CD4-positive, CD25-positive, alpha-beta regulatory T cell (primary cell): ENCODE measurements at places on chromosomes 1 and 21. TPM values are rescaled to one million over a fixed set of nuclear protein-coding genes. Genes with fewer than 3 reads are reported as not detected.

Gene GJA8
- not detected for polyA plus RNA-seq

Gene TMEM240
- polyA plus RNA-seq: not detected

Gene DISP1
- 1.3 TPM for polyA plus RNA-seq

Gene CHIA
- polyA plus RNA-seq: not detected

Gene TSPAN2
- 1.7 TPM for polyA plus RNA-seq

Gene ANGPTL3
- not detected for polyA plus RNA-seq

Gene IGSF3
- polyA plus RNA-seq: 0.14 TPM

Gene HSPA13
- polyA plus RNA-seq: 11.5 TPM

Gene NBPF8
- 2.1 TPM for polyA plus RNA-seq

GRCh38 chr1:20358761-20359263, 68.1 kb downstream of the VWA5B1 start:
- H3K4me3 ChIP-seq: no peak overlapping the region
- no peaks in the 10 kb centered on the region for H3K36me3 ChIP-seq
- peaks cover 3% of the 10 kb centered on the region for H3K27me3 ChIP-seq
- H3K27ac ChIP-seq: no peak overlapping the region
- H3K4me1 ChIP-seq: no peaks in the 10 kb centered on the region
- no peak for DNase-seq

GRCh38 chr1:88463401-88463985, 220.6 kb upstream of the PKN2 start:
- DNase-seq: no peak
- peaks cover 11% of the 10 kb centered on the region for H3K27me3 ChIP-seq
- H3K4me1 ChIP-seq: no peaks in the 10 kb centered on the region
- no peaks in the 10 kb centered on the region for H3K36me3 ChIP-seq
- H3K27ac ChIP-seq: no peak overlapping the region

DNA sequence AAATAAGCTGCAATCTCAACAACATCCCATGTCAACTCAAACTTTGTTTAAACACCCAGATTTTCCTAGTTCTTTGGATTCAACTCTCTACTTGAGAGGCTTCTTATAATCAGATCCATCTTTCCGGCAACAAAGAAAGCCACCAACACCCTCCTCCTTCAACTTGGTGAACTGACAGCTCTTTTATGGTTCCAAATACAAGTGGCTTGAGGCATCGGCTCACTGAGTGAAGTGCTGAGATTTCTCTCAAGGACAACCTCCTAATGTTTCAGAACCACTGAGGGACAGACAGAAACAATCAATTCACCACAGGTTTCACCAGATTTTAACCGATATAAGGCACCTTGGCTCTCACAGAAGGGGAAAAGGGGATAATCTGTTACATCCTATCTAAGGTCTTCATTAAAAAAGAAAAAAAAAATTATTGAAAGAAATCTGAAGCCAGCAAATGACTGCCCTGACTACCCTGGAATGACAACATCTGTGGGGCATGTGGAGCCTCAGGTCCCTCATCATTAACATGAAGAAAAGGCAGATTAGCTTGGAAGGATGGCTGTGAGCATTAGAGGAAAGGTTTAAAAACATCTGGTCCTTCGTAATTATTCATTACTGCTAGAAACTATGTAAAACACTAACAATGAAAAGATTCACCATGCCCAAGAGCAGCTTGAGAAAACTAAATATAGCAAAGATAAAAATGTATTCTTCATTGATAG, 50.9 kb downstream of the PTPN14 start:
- no peak for DNase-seq
- H3K36me3 ChIP-seq: no peaks in the 10 kb centered on the region

- no peak overlapping the region for H3K27ac ChIP-seq
- H3K4me3 ChIP-seq: no peak overlapping the region
- no peak for DNase-seq
- no peaks in the 10 kb centered on the region for H3K27me3 ChIP-seq
- no peaks in the 10 kb centered on the region for H3K4me1 ChIP-seq
- H3K36me3 ChIP-seq: no peaks in the 10 kb centered on the region
These were observed 155.4 kb upstream of the C1orf174 start for GRCh38 chr1:4055294-4055967.

GRCh38 chr1:224375059-224375458, 18.4 kb downstream of the CNIH4 start:
- no peaks in the 10 kb centered on the region for H3K27me3 ChIP-seq
- peaks cover 29% of the 10 kb centered on the region for H3K4me1 ChIP-seq
- H3K4me3 ChIP-seq: no peak overlapping the region

- H3K4me3 ChIP-seq: no peak overlapping the region
- DNase-seq: no peak
- no peak overlapping the region for H3K27ac ChIP-seq
- peaks cover 2% of the 10 kb centered on the region for H3K27me3 ChIP-seq
- H3K4me1 ChIP-seq: no peaks in the 10 kb centered on the region
These were observed 470.2 kb downstream of the CAMTA1 start for GRCh38 chr1:7255303-7256058.

DNA sequence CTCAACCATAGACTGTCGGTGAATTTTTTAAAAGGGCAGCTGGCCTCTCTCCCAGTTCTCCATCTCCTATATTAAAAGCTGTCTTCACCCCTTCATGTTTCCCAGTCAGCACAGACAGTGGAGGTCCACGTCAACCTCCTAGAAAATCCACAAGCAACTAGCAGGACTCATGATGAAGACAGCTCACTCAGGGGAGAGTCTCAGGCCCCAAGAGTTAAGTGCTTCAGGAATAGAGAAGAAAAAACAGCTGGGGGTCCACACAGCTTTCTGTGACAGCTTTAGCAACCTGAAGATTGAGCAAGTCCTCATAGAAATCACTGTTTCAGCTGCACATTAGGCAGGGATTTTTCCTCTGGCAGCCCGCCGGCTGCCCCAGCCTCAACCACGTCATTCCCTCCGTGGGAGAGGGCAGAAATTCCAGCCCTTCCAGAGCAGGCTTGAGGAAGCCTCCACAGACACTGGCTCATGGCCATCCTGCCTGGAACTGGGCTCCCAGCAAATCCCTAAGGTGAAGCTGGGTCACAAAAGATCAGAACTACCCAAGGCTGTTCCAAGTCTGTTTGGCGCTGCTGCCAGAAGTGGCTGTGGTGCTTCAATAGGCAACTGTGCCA, 15.2 kb downstream of the GPR161 start:
- no peak overlapping the region for H3K4me3 ChIP-seq
- H3K36me3 ChIP-seq: no peaks in the 10 kb centered on the region
- no peak overlapping the region for H3K27ac ChIP-seq
- H3K4me1 ChIP-seq: no peaks in the 10 kb centered on the region
- DNase-seq: no peak

GRCh38 chr1:180178511-180179161, 24.0 kb downstream of the QSOX1 start:
- no peaks in the 10 kb centered on the region for H3K4me1 ChIP-seq
- peak; percentile 62 for DNase-seq

DNA sequence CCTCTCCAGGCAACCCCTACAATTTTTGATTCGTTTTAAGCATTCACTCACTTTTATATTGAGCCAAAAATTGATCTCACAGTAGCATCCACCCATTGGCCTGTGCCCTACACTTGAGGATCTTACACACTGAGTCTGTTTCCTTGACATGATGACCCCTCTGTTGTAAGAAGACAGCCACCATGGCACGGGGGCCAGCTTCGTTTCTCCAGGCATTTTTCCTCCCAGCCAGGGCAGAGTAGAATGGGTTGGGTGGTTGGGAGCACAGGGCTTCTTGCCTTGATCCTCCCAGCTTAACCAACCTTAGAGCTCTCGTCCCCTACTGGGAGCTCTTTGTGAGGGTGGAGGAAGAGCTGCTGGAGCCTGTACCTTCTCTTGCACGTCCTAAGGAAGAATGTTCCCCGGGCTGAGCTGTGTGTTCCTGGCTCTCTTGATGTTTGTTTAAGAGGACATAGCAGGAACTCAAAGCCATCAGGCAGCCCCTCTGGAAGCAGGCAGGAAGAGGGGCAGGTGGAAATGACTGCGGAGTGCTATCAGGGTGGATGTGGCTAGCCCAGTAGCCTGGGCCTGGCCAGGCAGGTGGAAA, 213.2 kb upstream of the TMEM51 start:
- H3K36me3 ChIP-seq: no peaks in the 10 kb centered on the region
- no peak overlapping the region for H3K27ac ChIP-seq
- no peak overlapping the region for H3K4me3 ChIP-seq
- no peaks in the 10 kb centered on the region for H3K27me3 ChIP-seq
- DNase-seq: no peak

DNA sequence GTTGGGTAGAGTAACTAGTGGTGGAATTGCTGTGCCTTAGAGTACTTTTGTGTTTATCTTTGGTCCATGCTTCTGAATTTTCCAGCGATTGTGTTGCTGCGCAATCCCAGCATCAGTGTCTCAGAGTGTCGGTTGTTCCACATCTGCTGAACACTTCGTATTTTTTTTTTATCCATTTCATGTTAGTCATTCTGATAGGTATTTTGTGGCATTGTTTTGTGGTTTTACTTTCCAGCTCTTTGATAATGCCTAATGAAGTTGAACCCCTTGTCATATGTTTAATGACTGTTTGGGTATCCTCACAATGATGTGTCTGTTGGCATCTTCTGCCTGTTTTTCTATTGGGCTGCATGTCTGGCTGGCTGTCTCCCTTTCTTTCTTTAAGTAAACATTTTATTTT, 13.6 kb downstream of the TUFT1 start:
- no peak for DNase-seq
- no peak overlapping the region for H3K27ac ChIP-seq
- no peak overlapping the region for H3K4me3 ChIP-seq
- H3K36me3 ChIP-seq: no peaks in the 10 kb centered on the region
- H3K4me1 ChIP-seq: no peaks in the 10 kb centered on the region

DNA sequence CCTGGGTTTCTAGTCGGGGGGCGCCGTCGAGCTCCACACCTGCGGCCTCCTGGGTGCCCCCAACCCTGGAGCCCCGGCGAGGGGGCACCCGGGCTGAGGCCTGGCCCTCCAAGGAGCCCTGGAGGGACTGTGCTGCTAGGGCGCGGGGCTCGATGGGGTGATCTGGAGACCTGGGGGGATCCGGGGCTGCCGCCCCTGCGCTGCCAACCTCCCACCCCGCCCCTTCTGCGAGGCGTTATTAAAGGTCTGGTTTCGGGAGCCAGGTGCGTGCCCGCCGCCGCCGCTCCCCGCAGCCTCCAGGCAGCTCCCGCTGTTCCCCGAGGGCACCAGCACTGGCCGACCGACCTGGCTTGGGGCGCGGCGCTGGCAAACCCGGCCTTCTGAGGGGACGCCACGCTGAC, 746 bp upstream of the POFUT2 start:
- H3K36me3 ChIP-seq: peaks cover 21% of the 10 kb centered on the region
- DNase-seq: no peak
- H3K27ac ChIP-seq: peak overlapping the region; percentile 86
- no peaks in the 10 kb centered on the region for H3K27me3 ChIP-seq
- H3K4me1 ChIP-seq: peaks cover 29% of the 10 kb centered on the region

- no peaks in the 10 kb centered on the region for H3K27me3 ChIP-seq
- H3K36me3 ChIP-seq: peaks cover 7% of the 10 kb centered on the region
- H3K4me3 ChIP-seq: no peak overlapping the region
- no peak overlapping the region for H3K27ac ChIP-seq
- peaks cover 19% of the 10 kb centered on the region for H3K4me1 ChIP-seq
- no peak for DNase-seq
These were observed 43.3 kb downstream of the FAAP20 start for GRCh38 chr1:2151252-2151651.

DNA sequence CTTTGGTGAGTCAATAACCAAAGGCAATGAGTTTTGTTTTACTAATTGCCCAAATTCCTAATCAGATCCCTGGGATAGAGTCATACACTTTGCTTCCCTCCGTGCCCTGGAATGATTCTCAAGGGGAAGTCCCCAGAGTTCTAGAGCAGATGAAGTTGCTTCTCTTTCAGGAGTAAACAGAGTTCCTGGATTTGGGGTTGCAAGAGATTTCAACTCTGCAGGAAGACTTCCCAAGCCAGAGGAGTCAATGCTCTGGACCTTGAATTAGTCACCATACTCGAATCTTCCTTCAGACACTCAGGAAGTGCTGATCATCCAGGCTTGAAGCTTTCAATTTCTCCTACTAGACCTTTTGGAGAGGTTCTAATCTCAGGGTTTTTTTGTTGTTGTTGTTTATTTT, 39.6 kb downstream of the FCER1A start:
- no peaks in the 10 kb centered on the region for H3K36me3 ChIP-seq
- no peaks in the 10 kb centered on the region for H3K4me1 ChIP-seq
- peaks cover 2% of the 10 kb centered on the region for H3K27me3 ChIP-seq

GRCh38 chr1:58619286-58620054, 42.4 kb upstream of the TACSTD2 start:
- no peaks in the 10 kb centered on the region for H3K36me3 ChIP-seq
- no peak overlapping the region for H3K27ac ChIP-seq
- peak; percentile 11 for DNase-seq
- no peaks in the 10 kb centered on the region for H3K4me1 ChIP-seq

- DNase-seq: no peak
- no peaks in the 10 kb centered on the region for H3K36me3 ChIP-seq
- H3K4me1 ChIP-seq: no peaks in the 10 kb centered on the region
- no peak overlapping the region for H3K4me3 ChIP-seq
- no peaks in the 10 kb centered on the region for H3K27me3 ChIP-seq
These were observed 575.5 kb downstream of the PTPRU start for GRCh38 chr1:29811727-29812407.

DNA sequence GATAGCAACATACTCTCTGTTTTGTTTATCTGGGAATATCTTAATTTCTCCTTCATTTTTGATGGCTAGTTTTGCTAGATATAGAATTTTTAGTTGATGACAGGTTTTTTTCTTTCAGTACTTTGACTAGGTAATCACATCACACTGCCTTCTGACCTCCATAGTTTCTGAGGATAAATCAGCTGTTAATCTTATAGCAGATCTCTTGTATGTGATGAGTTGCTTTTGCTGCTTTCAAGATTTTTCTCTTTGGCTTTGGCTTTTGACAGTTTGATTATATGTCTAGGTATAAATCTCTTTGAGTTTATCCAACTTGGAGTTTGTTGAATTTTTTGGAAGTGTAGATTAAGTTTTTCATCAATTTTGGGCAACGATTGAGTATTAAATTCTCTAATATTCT, 142.6 kb downstream of the ZNF644 start:
- no peak for DNase-seq
- no peaks in the 10 kb centered on the region for H3K4me1 ChIP-seq
- H3K27ac ChIP-seq: no peak overlapping the region

- H3K27me3 ChIP-seq: peaks cover 3% of the 10 kb centered on the region
- H3K4me1 ChIP-seq: no peaks in the 10 kb centered on the region
These were observed 13.1 kb upstream of the ZRANB2 start for GRCh38 chr1:71093938-71094337.

DNA sequence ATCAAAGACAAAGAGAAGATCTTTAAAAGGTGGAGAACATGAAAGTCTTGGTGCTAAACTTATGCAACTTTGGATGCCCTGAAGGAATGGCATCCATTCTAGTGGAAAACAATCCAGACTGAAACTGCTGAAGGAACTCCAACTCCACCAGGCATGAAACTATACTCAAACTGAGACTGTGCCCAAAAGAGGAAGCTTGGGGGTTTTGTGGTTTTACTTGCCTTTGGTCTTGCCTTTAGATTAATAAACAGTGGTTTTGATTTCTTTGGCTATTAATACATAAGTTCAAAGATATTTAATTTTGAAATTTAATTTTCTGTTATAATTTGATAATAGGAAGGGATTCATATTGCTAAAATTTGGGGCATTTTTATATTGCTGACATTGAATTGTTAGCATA, 17.4 kb upstream of the SLC30A10 start:
- H3K4me1 ChIP-seq: no peaks in the 10 kb centered on the region
- H3K36me3 ChIP-seq: no peaks in the 10 kb centered on the region
- no peak overlapping the region for H3K27ac ChIP-seq
- no peak for DNase-seq
